ENCODE measurements at places on chromosomes 13 and 19.

- no peak for DNase-seq
These were observed 131.9 kb upstream of the IRS2 start for GRCh38 chr13:109918179-109918711.

DNA sequence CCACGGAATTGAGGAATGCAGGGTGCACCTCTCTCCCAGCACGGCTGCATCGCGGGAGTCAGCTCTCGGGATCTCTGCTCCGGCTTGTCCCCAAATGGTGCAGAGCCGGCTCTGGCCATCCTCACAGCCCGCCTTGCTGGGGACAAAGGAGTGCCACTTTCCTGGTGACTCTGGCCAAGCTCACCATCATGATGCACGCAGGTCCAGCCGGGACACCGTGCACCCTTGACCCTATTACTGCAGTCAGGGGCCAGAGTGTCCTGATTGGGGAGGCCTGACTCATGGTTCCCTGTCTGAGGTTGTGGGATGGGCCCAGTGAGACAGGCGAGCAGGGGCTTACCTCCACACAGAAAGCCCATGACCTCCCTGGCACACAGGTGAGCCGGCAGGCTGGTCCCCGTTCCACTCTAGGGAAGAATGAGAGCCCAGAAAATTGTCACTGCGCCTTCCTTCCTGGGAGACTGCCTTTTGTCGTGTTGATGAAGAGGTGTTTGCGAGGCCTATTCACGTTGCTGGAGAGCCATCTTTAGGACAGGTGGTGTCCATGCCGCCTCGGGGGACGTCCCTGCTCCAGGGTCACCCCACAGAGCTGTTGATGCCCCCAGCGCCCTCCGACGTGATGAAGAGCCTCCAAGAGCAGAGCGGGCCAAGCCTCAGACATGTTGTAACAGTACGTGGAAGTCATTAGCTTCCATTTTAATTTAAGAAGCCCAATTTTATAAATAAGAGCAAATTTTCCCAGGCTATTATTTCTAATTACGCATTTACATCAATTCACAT, 18.5 kb upstream of the VSTM2B start:
- DNase-seq = no peak

DNA sequence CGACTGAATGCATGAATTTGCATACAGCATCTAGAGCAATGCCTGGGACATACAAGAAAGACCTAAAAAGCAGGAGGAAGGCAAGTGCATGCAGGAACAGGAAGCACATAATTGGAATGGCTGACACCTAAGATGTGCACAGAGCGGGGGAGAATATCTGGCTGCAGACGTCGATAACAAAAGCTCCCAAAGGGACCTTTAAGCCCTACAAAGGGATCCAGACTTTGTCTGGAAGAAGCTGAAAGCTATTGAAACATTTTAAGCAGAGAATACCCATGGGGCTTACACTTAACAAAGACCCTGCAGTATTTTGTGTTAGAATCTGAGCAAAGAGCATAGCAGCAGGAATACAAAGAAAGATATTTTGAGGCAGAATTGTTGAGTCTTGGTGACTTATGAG, 107.4 kb upstream of the CLDN10 start:
- no peak for DNase-seq

DNA sequence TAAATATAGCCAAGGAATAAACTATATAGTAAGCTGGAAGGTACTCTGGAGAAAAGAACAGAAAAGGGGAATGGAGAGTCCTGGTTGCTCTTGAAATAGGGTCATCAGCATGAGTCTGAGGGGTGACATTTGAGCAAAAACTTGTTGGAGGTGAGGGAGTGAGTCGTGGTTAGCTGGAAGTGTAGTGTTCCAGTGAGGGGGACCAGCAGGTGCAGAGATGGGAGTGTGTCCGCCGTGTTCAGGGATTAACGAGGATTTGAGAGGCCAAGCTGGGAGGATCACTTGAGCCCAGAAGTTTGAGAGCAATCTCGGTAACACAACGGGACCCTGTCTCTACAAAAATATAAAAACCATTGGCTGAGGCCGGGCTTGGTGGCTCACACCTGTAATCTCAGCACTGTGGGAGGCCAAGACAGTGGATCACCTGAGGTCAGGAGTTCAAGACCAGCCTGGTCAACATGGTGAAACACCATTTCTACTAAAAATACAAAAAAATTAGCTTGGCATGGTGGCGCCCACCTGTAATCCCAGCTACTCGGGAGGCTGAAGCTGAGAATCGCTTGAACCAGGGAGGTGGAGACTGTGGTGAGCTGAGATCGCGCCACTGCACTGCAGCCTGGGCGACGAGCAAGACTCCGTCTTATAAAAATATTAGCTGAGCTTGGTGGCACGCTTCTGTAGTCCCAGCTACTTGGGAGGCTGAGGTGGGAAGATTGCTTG, 1.1 kb downstream of the SUPT5H start:
- DNase-seq = no peak

DNA sequence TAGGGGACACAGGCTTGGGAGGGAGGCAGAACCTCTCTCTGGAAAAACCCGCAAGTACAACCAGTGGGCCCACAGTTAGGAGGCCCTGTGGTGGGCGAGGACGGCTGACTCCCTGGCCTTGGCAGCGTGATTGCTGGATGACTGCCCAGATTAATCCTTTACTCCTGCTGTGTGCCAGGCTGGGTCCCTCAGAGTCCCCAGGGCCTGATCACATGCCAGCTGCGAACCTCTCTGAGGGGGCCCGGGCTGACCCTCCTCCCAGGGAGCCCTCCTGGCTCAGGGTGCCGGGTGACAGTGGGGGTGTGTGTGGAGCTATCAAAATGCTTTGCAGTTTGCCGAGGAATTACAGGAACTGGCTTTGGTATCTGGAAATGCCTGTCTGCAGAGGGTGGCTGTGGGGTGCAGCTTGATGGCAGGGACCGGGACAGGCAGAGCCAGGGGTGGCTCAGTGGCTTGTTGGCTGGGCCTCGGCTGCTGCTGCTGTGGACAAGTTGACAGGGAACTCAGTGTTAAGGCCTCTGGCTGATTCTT, 48.9 kb downstream of the DNM2 start:
- DNase-seq = no peak

GRCh38 chr19:4781801-4782200, 9.7 kb upstream of the FEM1A start:
- DNase-seq = no peak

All from Panc1 (cell line).